Airway epithelial cell (primary cell): ENCODE measurements at places on chromosomes 1 and 21. TPM values are rescaled to one million over a fixed set of nuclear protein-coding genes. Genes with fewer than 3 reads are reported as not detected.

The TOR1AIP2 gene
- total RNA-seq: 53.5 and 60.9 TPM in 2 replicates

The CATSPERE gene
- 0.07 TPM in 1 of 2 replicates, not detected in the other for total RNA-seq

The PGD gene
- 190 and 222 TPM in 2 replicates for total RNA-seq

The NEGR1 gene
- 0.05 and 0.07 TPM in 2 replicates for total RNA-seq

The PLPPR5 gene
- not detected in 2 replicates for total RNA-seq

The SPRR5 gene
- total RNA-seq: 0.71 TPM in 1 of 2 replicates, not detected in the other

The CENPS gene
- total RNA-seq: 10.2 and 14.5 TPM in 2 replicates

The AADACL3 gene
- total RNA-seq: not detected in 2 replicates

The PLA2G2F gene
- not detected in 2 replicates for total RNA-seq

The CIART gene
- total RNA-seq: 4.1 and 6.1 TPM in 2 replicates

The MUTYH gene
- 13.9 and 15.2 TPM in 2 replicates for total RNA-seq

The URB2 gene
- total RNA-seq: 8.1 and 10.4 TPM in 2 replicates

The GLUL gene
- total RNA-seq: 1,006 and 1,084 TPM in 2 replicates

The ENAH gene
- 62.5 and 67.4 TPM in 2 replicates for total RNA-seq

The C4BPA gene
- not detected in 2 replicates for total RNA-seq

The NMNAT2 gene
- under 0.01 TPM in 1 of 2 replicates, not detected in the other for total RNA-seq

The DCDC2B gene
- total RNA-seq: not detected in 2 replicates

The TSPEAR gene
- not detected in 2 replicates for total RNA-seq

The PYHIN1 gene
- not detected in 2 replicates for total RNA-seq

The TEX38 gene
- not detected in 2 replicates for total RNA-seq

The GNG4 gene
- 0.05 and 0.21 TPM in 2 replicates for total RNA-seq

The HSPB7 gene
- not detected in 2 replicates for total RNA-seq

The TIE1 gene
- not detected in 2 replicates for total RNA-seq
